ENCODE measurements at places on chromosomes 3 and 15. TPM values are rescaled to one million over a fixed set of nuclear protein-coding genes. Genes with fewer than 3 reads are reported as not detected.

- DNase-seq = peak; percentile 78
- no peaks in the 10 kb centered on the region for H3K27me3 ChIP-seq
- no peaks in the 10 kb centered on the region for H3K4me1 ChIP-seq
Measured at GRCh38 chr3:111859061-111859973, at the start of gene PHLDB2. Gene PHLDB2, plus strand, starts transcription at chr3:111859265. Its CDS starts 24,813 bp downstream, at chr3:111884078.

DNA sequence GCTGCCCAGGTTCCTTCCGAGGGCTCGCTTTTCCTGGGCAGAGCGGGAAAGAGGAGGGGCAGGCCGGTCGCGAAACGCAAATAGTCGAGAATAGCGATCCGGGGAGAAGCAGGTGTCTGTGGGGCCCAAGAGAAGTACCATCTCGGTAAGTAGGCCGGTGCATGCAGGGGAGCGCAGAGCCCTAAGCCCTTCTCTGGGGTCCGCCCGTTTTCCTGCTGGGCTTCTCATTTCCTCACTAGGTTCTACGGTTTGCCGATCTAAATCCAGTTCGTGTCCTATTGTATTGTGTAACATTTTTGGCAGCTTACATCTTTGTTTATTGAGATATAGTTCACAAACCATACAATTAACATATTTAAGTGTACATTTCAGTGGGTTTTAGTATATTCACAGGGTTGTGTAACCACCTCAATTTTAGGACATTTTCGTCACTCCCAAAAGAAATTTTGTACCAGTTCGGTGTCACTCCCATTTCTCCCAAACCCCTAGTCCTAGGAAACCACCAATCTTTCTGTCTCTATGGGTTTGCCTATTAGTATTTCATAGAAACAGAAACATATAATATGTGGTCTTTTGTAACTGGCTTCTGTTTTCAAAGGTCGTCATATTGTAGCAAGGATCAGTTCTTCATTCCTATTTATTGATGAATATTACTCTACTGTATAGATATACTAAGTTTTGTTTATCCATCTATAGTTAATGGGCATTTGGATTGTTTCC lies 6.8 kb upstream of the TRIM69 start:
- H3K27me3 ChIP-seq = no peaks in the 10 kb centered on the region
- H3K4me1 ChIP-seq = no peaks in the 10 kb centered on the region
- no peaks in the 10 kb centered on the region for H3K36me3 ChIP-seq
- peak overlapping the region; percentile 82 for H3K4me3 ChIP-seq

DNA sequence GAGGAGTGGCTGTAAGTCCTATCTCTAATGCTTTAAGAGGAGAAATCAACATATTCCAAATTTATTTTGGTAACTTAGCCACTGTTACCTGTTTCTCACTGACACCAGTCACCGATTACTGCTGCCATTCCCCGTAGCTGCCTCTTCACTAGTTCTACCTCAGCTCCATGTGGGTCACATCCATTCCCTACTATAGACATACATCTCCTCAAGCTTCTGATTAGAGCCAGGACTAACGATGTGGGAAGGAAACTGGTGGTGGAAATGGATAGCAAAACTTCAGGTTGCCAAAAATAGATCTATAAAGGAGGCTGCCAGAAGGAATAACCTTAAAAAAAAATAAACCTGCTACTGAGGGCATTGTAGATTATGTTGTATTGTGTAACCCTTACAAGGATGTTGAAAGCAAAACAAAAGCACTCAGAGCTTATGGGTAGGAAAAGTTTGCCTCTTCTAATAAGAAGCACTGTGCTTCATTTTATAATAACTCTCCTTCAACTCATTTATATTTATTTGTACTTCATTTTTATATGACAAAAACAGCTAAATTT lies 56.0 kb downstream of the KAT2B start:
- no peaks in the 10 kb centered on the region for H3K27me3 ChIP-seq
- H3K4me3 ChIP-seq = no peak overlapping the region
- no peaks in the 10 kb centered on the region for H3K36me3 ChIP-seq
- DNase-seq = no peak
- H3K4me1 ChIP-seq = no peaks in the 10 kb centered on the region

DNA sequence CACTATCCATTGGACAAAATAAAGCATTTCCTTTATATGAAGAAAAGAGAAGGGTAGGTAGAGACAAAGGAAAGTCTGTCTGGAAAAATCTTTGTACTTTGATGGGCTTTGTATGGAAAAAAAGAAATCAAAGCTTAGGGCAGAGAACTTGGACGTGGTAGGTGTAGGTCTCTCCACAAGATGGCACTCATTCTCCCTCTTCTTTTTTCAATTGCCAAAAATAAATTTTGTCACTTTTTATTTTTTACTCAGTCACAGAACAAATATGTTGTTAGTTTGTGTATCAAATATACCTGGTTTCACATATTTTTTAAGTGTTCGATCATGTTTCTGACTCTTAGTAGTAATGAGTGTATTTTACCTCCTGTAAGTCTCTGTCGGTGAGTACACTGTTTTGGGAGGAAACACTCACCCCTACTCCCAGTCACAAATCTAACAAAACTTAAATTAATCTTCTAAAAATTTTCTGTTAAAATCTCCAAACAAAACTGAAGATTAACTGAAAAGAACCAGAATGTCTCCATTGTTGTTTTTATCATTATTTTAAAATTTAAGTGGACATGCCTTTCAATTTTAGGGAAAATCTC lies 415.8 kb upstream of the GOLIM4 start:
- H3K27ac ChIP-seq = no peak overlapping the region

GRCh38 chr3:177596816-177597271 lies 399.6 kb upstream of the TBL1XR1 start:
- peak; percentile 73 for DNase-seq
- H3K27me3 ChIP-seq = no peaks in the 10 kb centered on the region
- no peak overlapping the region for H3K4me3 ChIP-seq
- H3K4me1 ChIP-seq = peaks cover 27% of the 10 kb centered on the region
- H3K27ac ChIP-seq = peak overlapping the region; percentile 81
- no peaks in the 10 kb centered on the region for H3K36me3 ChIP-seq

- H3K36me3 ChIP-seq = no peaks in the 10 kb centered on the region
- H3K27me3 ChIP-seq = no peaks in the 10 kb centered on the region
- no peak overlapping the region for H3K27ac ChIP-seq
- DNase-seq = no peak
Measured at GRCh38 chr3:112761062-112761638, 85.5 kb downstream of the CD200R1L start.

DNA sequence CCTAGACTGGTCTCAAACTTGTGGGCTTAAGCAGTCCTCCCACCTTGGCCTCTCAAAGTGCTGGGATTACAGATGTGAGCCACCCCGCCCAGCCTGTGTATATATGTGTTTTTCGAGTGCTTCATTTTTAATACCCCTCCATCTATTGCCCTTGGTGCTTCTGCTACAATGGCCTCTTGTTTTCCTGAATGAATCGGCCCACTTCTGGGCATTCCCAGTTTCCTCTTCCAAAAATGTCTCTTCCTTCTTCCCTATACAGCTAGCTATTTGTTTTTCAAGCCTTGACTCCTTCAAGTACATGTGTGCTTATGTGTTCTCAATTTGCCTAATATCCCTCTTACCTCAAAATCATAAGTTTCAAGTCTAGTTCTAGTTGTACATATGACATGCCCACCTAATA lies 16.7 kb downstream of the DIPK2A start:
- no peak overlapping the region for H3K4me3 ChIP-seq
- H3K36me3 ChIP-seq = no peaks in the 10 kb centered on the region
- no peaks in the 10 kb centered on the region for H3K4me1 ChIP-seq
- no peak overlapping the region for H3K27ac ChIP-seq

DNA sequence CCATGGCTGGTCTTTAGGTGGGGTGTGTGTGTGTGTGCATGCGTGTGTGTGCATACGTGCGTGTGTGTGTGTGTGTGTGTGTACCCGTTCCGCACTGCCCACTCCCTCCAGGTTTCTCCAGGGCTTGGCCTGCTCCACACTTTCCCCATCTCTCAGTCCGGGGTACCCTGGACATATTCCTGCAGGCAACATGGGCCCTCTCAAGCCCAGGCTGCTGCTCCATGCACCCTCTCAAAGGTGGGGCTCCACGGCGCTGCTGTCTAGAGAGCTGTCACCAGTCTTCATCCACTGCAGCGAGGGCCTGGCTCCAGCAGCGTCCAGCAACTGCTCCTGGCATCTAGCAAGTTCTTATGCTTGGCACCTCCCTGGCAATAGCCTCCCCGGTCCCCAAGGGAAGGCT lies 86.1 kb downstream of the ATP10A start:
- no peak for DNase-seq
- no peaks in the 10 kb centered on the region for H3K27me3 ChIP-seq
- H3K27ac ChIP-seq = no peak overlapping the region
- no peak overlapping the region for H3K4me3 ChIP-seq
- H3K36me3 ChIP-seq = no peaks in the 10 kb centered on the region

Gene MOBP
- total RNA-seq = not detected

Gene CCRL2
- total RNA-seq = 4.1 TPM
